B cell (primary cell): ENCODE measurements at places on chromosomes 4 and X. TPM values are rescaled to one million over a fixed set of nuclear protein-coding genes. Genes with fewer than 3 reads are reported as not detected.
A peak's percentile ranks its signal among the peaks of the same experiment; 100 is the strongest.

Gene ATXN3L
- total RNA-seq, result not detected in 2 replicates

Gene ACE2
- total RNA-seq, result not detected in 2 replicates

Gene PPEF2
- 0.07 and 0.24 TPM in 2 replicates for total RNA-seq

Gene DUSP9
- not detected in 2 replicates for total RNA-seq

Gene TLR2
- total RNA-seq, result 5.0 and 5.4 TPM in 2 replicates

Gene VCX
- total RNA-seq, result not detected in 2 replicates

Gene PTPN13
- 0.68 and 0.91 TPM in 2 replicates for total RNA-seq

Gene ASB5
- total RNA-seq, result not detected in 2 replicates

Gene MAGEA1
- total RNA-seq, result not detected in 2 replicates

Gene PPP2R2C
- total RNA-seq, result not detected in 2 replicates

Gene ETDA
- not detected in 2 replicates for total RNA-seq

Gene GALNT7
- total RNA-seq, result 23.7 and 26.8 TPM in 2 replicates

Gene UCHL1
- total RNA-seq, result 0.47 and 0.53 TPM in 2 replicates

Gene KIAA1210
- not detected in 2 replicates for total RNA-seq

GRCh38 chrX:44152852-44153251, 179.7 kb upstream of the NDP start:
- no peak for DNase-seq

DNA sequence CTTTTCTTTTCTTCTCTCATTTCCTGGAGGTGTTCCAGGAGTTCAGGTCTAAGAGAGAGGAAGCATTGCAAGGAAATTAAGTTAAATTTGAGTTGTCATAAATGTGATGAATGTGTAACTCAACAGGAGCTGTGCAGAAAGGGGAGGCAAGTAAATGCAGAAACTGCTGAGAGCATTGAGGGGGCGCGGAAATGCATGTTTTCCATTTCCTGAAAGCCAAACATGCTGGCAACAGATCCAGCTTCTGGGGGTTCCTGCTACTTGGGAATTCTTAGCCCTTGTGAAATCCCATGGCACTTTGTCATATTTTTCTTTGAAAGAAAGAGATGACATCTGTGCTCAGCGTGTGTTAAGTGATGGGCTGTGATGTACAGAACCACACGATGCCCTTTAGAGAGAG, 33.8 kb upstream of the NAP1L5 start:
- DNase-seq, result no peak

DNA sequence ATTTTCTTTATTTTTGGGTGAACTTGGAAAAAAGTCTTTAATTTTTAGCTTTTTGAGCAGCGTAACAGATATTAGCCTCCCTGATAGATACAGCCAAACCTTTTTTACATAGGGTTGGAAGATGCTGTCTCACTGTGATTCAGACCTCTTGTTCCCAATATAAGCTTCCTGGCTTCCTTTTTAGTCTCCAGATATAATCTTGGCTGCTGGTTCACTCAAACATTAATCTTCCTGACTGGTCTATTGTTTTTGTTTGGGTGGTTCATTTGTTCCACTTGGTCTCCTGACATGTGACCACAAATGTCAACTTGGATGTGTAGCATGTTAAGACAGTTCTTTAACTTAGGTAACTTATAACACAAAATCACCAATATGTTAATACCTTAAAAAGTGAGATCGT, 23.0 kb downstream of the RPA4 start:
- no peak for DNase-seq

DNA sequence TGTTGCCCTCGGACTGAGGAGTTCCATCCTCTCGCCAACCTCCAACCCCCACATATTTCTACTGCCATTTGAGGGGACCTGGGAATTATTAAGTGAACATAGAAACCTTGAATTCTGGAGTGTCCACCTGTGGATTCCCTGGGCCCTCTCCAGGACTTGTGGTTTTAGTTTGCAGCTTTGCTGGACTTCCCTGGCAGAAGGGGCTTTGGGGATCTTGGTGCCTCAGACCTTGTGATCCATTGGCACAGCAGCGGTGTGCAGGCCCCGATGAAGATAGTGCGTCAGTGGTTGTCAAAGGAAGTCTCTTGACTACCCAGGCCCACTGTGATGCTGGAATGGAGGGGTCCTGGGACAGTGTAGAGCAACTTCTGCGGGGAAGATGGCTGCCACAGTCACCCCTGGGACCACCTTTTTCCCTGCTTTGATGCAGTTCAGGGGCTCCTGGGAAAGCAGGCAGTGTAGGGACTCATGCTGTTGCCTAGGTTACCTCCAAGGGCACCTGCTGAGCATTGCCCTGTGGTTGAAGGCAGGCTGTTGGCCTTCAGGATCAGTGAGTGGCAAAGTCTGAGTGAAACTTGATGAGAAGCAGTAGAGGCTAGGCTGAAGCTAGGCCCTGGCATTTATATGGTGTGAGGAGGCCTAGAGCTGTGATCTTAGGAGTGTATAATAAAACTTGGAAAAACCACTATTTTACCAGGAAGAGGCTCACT, 2.2 kb downstream of the SLC16A2 start:
- DNase-seq, result peak; percentile 0

DNA sequence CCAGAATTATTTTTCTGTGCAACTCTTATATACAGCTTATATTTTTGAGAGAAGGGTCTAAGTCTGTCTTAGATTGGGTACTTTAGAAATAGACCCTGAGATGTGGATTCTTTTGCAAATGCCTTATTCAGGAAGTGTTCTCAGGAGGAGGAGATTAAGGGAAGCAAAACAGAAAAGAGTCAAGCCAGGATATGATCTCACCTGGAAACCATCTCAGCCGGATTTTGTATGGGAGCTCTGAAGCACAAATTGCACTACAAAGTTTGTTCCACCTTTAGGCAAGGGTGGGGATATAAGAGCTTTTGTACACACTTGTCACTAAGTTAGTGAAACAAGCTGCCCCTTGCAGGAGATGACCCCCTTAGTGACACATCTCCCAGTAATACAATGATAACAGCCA, 121.2 kb upstream of the GRPR start:
- DNase-seq, result no peak

DNA sequence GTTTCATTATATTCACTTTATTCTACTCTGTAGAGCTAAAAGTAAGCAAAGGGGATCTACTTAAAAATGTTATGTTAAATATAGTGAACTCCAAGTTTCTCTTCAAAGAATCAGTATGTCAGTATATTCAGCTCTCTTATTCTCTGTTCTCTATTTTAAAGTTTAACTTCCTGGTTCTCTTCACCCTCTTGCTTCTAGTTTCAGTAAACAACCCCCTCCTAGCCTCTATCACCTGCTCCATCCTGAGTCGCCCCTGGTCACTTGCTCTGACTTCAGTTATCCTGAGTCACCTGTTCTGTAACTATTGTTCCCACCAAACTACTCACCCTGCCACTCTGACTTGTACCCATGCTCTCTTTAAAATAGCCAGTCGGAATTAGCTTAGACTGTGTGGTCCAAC, 180.9 kb upstream of the AADAT start:
- no peak for DNase-seq

- no peak for DNase-seq
These were observed 82.0 kb downstream of the DCTD start for GRCh38 chr4:182835006-182835740.

DNA sequence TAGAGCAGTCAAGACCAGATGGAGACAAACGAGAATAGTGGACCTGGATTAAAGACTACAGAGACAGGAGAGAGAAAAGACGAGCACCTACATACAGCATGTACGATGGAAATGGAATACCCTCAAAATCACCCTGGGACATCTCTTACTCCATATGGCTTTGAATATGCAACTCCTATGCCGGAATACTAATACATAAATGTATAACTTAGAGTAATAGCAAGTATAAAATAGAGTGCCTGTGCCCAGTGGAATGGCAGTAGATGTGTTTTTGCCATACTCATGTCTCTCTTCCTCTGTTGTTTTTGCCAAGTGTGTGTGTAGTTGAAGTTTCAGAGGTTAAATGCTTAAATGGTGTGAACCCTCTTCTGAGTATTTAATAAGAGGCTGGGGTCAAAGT, 39.8 kb upstream of the LIMCH1 start:
- DNase-seq, result no peak

GRCh38 chr4:120052856-120053255, 13.8 kb downstream of the MAD2L1 start:
- DNase-seq, result no peak

- DNase-seq, result peak; percentile 80
These were observed 40.4 kb upstream of the TLR2 start for GRCh38 chr4:153643406-153644383.

DNA sequence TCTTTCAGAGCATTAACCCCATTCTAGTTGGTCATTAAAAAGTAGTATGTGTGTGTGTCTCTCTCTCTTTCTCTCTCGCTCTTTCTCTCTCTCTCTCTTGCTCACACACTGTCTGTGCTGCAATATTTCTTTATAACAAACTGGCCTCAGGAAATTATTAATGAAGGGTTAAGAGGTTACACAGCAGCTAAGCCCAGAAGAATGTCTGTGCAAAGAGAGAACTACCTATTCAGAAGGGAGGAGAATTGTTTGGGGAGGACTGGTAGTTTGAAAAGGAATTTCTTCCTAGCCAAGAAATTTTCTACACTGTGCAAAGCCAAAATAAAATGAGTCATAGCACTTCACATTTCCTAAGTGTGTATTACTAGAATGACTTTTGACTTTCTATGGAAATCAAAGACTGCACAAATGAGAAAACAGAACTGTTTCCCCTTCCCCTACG, 22.2 kb downstream of the PDGFC start:
- DNase-seq, result no peak

- DNase-seq, result peak; percentile 15
These were observed 15.3 kb downstream of the SEPSECS start for GRCh38 chr4:25144870-25145481.

DNA sequence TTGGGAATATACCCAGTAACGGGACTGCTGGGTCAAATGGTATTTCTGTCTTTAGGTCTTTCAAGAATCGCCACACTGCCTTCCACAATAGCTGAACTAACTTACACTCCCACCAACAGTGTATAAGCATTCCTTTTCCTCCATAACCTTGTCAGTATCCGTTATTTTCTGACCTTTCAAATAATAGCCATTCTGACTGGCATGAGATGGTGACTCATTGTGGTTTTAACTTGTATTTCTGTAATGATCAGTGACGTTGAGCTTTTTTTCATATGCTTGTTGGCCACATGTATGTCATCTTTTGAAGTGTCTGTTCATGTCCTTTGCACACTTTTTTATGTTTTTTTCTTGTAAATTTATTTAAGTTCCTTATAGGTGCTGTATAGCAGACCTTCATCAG, 81.2 kb downstream of the ADAM29 start:
- DNase-seq, result no peak

DNA sequence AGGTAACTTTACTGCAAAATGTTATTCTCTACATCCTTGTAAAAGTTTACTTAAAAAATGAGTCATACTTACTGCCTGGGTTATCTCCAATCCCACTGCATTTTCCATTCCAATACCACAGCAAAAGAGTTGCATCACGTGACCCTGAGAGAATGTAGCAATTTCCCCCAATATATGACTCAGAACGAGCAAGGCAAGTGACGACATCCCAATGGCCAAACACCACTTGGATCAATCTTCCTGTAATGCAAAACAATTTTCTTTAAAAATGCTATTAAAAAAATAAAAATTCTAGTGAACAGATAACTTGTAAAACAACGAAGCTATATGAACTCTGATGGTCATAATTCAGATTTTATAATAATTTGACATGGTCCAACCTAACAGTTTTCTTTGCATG, 224.3 kb downstream of the DCLK2 start:
- no peak for DNase-seq

- DNase-seq, result no peak
These were observed 20.5 kb downstream of the PKD2 start for GRCh38 chr4:88027611-88028608.

DNA sequence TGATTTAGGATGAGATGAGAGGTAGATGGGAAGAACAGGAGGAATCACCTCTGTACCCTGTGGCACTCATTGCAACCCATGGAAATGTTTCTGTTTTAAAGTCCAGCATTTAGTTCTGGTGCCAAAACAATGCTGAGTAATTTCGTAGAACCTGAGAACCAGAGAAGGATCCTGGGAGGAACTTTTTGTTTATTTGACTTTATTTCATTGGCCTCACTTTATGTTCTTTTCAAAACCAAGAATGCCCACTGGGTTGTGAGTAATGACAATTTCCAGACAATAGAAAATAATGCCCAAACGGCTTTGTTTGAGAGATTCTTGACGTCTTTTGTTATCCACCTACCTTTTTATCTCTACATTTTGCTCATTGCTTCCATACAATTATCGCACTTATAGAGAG, 111.3 kb downstream of the SHROOM3 start:
- DNase-seq, result no peak

DNA sequence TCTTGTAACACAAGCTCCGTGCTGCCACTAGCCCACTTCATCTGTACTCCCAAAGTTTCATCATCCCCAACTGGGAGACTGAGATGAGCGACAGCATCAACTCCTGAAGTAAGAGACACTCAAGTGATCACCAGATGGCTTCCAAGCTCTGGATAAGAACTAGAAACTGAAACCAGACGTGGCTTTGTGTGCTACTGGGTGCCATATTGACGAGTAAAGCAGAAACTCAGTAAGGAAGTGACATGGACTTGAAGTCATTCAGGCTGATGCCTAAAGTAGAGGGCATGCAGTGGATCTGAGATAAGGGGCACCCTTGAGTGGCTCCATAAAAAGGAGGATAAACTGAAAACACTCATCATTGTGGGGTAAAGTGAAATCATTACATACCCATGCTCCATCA, 72.4 kb downstream of the PCYT1B start:
- DNase-seq, result no peak

- no peak for DNase-seq
These were observed 18.1 kb downstream of the CLTRN start for GRCh38 chrX:15646543-15646942.

DNA sequence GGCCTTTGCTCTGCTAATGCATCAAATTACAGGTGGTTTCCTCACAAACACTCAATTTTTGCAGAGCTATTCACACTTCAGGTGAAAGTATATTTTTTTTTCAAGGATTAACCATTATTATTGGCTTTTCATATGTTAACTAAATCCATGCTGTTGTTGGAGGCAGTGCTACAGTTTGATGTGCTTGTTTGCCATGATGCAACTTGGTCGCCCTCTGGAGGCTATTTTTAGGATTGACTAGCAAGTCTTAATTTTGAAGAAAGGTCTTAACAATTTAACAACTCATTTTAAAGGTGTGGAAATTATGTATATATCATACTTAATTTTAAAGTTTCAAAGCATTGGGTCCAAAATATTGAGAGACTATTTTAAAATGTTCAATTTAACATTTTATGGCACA, 168.8 kb upstream of the FAM47A start:
- peak; percentile 3 for DNase-seq

GRCh38 chr4:18934197-18934596, 912.6 kb upstream of the LCORL start:
- no peak for DNase-seq

DNA sequence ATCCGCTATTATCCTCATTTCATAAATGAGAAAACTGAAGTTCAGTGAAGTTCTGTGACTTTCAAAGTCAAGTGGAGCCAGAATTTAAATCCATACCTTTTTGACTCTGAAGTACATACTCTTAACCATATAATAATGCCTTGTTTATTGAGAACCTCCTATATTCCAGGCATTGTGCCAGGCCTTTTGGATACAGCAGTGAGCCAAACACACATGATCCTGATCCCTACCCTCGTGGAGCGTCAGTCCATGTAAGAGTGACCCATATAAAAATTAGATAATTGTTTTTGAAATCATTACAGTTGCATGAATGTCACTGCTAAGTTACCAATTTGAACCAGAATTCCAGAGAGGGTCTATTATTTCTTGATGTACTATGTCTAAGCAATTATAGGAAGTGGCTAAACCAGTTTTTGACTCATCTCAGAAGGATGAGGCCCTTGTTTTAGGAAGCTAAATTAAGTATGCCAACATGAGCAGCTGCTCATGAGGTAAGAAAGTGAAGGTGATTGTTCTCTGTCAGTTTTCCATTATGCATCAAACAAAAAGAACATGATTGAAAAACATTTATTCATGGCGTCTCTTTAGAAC, 289.5 kb downstream of the GLUD2 start:
- no peak for DNase-seq

GRCh38 chrX:2423282-2423681, 77.5 kb downstream of the DHRSX start:
- DNase-seq, result no peak
